ENCODE measurements at places on chromosomes 2 and 18.

DNA sequence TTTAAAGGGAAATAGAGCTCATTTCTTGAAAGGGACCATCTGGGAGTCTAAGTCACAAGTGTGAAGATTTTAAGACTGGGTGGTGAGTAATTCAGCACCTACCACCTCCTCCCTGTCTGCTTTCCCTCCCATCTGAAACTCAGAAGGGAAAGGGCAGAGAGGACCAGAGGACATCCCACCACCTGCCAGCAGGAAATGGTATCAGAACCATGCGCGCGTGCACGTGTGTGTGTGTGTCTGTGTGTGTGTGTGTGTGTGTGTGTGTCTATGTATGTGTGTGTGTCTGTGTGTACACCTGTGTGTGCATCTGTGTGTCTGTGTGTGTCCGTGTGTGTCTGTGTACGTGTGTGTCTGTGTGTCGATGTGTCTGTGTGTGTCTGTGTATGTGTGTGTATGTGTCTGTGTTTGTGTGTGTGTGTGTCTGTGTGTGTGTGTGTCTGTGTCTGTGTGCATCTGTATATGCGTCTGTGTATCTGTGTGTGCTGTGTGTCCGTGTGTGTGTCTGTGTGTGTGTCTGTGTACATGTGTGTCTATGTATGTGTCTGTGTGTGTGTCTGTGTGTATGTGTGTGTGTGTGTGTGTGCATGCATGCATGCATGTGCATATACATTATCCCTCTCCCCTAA, 76.8 kb downstream of the ZFP36L2 start:
- DNase-seq = no peak

DNA sequence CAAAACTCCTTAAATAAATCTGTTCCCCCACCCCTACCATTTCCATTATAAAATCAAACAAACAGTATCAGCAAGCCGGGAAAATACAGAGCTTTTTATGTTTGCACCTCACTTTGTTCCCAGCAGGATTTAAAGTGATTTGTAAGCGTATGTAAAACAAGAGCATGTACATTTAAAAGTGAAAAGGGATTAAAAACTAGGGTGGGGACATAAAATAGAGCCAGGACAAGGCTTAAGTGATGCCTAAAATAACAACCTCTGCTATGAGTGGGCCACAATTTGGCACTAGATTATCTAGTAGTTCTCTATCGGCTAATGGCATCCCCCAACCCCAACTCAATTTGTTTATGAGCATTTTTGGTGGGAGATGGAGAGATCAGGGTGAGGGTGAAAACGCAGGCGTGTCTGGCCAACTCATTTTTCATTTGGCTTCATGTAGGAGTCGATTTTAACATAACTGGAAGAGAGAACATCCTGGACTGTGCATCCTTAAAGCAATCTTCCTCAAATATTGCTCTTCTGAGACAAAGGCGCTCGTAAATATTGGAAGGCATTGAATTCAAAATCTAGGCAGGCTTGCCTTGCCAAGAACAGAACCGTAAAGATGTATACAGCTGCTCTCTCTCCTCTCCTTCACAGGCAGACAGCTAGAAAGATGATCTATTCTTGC, 34.5 kb upstream of the TSPYL6 start:
- DNase-seq = peak; percentile 52

GRCh38 chr2:151882786-151883445, 54.7 kb upstream of the ARL5A start:
- no peak for DNase-seq

- no peak for DNase-seq
Observed at GRCh38 chr2:31413862-31414550, 536 bp downstream of the XDH start.

GRCh38 chr18:51028201-51028805, 1.7 kb upstream of the SMAD4 start:
- no peak for DNase-seq

DNA sequence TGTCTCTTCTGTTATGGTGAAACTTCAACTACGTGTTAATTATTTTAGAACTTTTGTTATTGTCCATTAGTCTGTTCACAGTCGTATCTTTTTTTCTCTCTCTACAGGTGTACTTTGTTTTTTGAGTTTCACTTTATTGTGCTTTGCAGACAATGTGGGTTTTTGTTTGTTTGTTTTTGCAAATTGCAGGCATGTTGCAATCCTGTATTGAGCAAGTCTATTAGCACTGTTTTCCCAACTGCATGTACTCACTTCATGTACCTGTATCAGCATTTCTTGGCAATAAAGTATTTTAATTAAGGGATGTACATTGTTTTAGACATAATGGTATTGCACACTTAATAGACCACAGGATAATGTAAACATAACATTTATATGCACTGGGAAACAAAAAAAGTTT, 99.1 kb upstream of the FAM110C start:
- DNase-seq = no peak

DNA sequence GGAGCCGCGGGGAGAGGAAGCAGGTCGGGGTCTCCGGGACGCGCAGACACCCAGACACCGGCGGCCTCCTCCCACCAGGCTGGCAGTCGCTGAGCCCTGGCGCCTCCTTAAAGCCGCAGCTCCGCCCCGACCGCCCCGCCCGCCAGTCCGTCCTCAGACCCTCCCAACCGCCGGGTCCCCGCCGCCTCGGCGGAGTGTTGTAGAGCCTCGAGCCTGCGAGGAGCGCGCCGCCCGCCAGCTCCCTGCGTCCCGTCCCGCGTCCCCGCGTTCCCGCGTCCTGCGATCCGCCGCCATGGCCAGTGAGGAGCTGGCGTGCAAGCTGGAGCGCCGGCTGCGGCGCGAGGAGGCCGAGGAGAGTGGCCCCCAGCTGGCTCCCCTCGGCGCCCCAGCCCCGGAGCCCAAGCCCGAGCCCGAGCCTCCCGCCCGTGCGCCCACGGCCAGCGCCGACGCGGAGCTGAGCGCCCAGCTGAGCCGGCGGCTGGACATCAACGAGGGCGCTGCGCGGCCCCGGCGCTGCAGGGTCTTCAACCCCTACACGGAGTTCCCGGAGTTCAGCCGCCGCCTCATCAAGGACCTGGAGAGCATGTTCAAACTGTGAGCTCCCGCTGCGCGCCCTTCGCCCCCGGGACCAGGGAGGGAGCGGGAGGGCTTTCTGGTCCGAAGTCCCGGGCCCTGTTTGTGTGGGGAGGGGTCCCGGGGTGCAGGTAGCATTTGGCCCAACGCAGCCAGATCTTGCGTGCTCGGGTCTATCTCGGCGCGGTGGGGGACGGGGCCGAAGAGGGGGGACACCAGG, at the start of gene EFHD1:
TSS of gene EFHD1 (plus strand) at position 192 of the 793 bp plus-strand sequence. CDS start at position 293, 101 bp downstream.
- peak; percentile 29 for DNase-seq

DNA sequence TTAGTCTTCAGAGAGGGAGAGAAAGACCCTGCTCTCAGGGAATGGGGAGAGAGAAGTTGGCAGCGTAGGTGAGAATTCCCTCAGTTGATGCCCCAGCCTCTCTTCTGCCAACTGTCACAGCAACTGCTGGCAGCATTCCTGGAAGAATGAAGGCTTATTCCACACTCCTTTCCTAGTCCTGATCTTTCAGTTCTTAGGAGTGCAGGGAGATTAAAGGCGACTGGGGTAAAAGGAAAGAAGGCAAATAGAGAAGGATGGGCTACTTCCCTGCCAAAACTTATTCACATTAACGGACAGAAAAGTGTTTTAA, 65.9 kb upstream of the ACAA2 start:
- no peak for DNase-seq

DNA sequence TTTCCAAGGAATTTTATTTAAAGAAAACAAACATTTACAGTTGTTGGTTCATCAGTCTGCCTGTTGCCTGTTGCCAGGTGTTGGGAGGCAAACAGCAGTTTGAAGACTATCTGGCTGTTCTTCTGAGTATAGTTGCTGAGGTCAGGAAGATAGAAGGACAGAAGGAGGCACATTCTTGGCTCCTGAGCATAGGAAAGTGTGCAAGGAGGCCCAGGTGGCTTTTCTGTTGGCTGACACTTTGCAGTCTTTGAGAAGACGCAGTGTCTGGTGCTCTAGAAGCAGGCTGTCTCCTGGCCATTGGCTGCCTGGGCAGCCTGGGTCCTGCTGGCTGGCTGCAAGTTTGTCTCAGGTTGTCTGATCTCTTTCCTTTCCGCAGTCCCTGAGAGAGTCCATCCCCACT, 36.4 kb downstream of the TMEM17 start:
- DNase-seq = no peak

GRCh38 chr2:161355983-161356382, 47.8 kb downstream of the PSMD14 start:
- DNase-seq = no peak

- DNase-seq = no peak
Observed at GRCh38 chr18:33660696-33661310, 82.8 kb downstream of the ASXL3 start.

DNA sequence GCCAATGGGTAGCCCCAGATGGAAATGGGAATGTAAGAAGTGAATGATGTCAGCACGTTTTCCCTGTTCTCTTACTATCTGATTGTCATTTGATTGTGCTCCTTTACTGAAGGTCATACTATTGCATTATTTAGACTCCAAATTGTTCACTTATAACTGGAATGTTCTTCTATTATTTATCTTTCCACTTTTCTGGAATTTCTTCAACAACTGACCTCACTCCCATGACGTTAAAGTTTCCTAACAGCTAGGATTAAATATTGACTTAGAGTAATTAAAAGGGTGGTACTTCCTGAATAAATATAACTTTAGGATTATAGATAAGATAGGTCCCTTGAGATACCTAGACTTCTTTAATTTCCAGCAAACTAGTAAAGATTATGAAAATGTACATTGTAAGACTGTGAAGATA, 10.9 kb upstream of the GULP1 start:
- no peak for DNase-seq

DNA sequence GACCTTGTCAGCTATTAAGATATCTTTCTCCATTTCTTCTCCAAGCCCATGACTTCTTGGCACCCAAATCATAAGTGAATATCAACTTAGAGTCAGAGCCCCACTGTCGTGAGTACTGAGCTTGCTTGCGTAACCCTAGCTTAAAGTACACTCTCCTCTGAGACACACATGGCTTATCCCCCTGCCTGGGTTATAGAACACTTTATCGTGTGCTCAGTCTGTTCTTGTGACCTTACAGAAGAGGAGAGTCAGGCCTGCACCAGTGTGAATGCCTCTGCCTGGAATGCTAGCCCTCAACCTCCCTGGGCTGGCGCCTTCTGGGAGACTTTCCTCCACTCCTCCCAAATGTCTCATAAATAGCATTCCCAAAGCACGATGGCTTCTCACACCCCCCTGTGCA, 79.3 kb downstream of the CEP192 start:
- no peak for DNase-seq

GRCh38 chr2:26345283-26345544, 729 bp upstream of the SELENOI start:
- no peak for DNase-seq

DNA sequence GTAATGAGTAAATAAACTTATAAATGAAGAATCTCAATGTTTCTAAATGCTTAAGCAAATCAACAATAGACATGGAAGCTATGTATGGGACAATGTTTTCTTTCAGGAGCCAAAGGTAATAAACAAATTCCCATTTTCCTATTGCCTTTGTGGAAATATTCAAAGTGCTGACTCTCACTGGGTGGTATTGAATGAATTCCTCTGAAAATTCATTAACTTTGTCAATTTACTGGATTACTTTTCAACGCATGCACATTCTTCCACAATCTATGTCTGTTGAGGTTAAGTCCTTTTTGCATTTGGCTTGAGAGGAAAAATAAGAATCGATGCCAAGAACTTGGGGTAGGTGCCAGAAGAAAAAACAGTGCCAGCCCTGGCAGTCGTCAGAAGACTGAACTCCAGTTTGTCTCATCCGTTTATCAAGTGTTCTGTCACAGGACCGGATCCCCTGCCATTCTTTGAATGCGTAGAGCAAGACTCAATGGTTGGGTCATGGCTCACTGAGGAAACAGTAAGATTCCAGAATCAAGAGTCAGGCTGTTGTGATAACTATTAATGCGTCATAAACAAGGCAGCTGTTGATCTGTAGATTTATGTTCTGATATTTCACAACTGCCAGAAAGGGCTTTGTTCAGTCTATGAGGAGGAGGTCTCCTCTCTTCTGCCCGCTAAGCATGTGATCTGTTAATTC, 133.3 kb downstream of the GFPT1 start:
- DNase-seq = no peak

DNA sequence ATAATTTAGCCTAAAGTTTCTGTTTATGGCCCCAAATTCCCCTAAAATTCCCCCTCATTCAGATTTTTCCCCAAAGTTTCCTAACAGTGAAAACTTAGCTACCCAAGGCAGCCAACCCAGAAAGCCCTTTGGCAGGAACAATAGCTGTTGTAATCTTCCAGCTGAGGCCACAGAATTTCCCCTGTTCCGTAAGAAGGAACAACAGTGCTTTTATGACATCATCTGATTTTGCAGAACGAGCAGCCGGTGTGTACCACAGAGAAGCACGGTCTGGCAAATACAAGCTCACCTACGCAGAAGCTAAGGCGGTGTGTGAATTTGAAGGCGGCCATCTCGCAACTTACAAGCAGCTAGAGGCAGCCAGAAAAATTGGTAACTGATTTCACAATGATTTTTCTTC, 6.3 kb downstream of the TNFAIP6 start:
- DNase-seq = no peak

DNA sequence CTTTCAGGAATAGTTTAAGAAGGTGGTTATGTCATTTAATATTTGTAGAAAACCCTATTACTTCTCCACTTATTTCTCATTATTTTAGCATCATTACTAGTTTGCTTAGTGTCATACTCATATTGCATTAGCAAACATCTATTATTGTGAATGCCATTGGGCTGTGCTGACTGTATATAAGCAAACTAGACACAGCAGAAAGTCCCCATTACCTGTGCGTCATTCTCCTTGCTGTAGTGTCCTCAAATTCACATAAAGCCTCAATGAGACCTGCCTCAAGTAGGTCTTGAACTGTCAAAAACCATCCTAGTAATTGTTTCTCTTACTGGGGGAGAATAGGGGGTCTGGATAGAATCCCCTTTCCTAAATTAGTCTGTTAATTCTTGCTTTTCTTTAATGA, 43.6 kb downstream of the MALT1 start:
- DNase-seq = no peak

- DNase-seq = no peak
Observed at GRCh38 chr2:234259440-234259839, 208.9 kb downstream of the SPP2 start.

DNA sequence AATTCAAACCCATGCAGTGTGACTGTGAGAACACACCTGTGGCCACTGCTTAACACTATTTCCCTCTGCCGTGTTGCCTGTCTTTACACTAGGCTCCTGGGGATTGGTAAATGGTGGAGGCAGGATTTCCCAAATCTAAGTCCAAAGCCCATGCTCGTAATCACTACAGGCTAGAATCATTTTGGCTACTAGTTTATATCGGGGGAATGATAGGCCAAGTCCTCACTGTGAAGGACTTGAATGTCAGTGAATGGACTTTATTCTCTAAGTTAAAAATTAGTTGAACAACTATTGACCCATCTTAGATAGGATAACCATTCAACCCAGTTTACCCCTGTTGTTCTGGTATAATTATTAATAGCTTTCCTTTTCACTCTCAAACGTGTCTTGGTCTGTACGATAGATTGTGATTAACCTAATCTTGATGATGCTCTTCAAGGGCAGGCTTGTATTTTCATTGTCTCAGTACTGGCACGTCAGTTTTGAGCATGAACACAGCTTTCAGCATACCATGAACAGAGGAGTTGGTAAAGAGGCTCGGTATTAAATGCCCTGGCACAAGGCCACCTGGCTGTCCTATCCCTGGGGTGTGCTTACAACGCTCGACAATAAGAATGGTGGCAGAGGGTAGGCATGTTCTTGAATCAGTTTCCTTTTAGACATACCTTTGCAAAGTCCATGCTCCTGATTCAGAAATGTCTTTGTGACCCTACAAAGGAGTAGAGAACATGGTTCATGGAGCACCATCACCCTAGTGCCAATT, 148.8 kb downstream of the RTN4 start:
- DNase-seq = no peak

GRCh38 chr2:113078350-113078839, 10.6 kb downstream of the IL1F10 start:
- no peak for DNase-seq

GRCh38 chr2:133711201-133711600, 142.9 kb upstream of the NCKAP5 start:
- no peak for DNase-seq

Data from urinary bladder (tissue), 4 donors.